HL-60 (cell line): ENCODE measurements at places on chromosomes 7 and 10.
A peak's percentile ranks its signal among the peaks of the same experiment; 100 is the strongest.

DNA sequence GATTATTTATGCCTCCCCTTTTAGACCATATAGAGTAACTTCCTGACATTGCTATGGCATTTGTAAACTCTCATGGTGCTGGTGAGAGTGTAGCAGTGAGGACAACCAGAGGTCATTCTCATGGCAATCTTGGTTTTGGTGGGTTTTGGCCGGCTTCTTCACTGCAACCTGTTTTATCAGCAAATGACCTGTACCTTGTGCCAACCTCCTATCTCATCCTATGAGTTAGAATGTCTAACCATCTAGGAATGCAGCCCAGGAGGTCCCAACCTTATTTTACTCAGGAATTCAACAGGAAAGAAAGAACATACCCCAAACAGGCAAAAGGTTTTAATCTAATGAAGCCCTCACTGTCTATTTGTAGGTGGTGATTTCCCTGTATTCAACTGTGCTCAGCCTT is 205.4 kb upstream of the YAE1 start:
- DNase-seq: no peak

GRCh38 chr7:1666823-1667565 is 3.1 kb upstream of the ELFN1 start:
- no peak for DNase-seq

- no peak for DNase-seq
These were observed 7.3 kb upstream of the ZNF518A start for GRCh38 chr10:96122824-96123223.

DNA sequence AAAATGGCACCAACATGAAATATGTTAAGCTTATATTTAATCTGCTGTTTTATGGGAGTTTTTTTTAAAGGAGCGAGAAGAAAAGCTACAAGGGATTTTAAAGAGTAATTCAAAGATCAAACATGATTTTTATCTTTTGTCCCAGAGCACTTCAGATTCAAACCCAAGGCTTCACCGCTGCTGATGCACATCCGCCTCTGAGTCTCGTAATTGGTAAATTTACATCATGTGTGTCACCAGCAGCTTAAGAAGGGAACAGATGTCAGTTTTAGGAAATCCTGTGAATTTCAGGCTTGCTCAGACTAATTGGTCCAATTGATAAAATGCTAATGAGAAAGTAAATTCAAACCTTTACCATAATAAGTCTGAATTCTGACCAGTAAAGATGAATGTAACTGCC is 406.3 kb downstream of the GFRA1 start:
- no peak for DNase-seq

DNA sequence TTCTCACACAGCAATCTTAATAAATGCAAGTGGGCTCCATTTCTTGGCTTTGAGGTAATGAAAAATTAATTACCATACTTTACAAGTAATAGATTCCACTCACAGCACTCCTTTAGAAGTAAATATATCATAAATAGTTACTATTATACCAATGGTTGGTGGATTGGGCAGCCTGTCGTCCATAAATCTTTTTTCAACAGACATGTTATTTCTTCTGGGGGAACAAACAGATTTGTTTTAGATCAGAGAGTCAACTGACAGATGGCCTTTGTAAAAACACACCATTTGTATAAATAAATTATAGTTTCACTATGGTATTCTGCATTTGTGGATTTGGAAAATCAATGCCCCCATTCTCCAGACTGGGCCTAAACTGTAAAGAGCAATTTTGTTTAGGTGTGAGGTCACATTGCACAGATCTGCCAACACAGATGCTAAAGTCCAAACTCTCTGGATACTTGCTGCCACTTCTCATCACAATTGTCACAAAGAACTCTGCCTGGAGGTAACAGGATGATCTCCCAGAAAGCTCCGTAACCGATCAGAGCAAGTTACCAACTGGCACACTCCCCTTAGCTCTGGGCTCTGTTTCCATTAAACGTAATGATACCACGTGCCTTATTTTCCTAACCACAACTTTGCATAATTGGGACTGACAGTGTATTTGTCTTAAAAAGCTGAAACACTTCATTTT is 4.5 kb upstream of the MACROH2A2 start:
- DNase-seq: no peak

GRCh38 chr10:77251297-77252013 is 386.2 kb downstream of the KCNMA1 start:
- DNase-seq: no peak

- no peak for DNase-seq
These were observed 91.7 kb downstream of the CYP26A1 start for GRCh38 chr10:93165367-93165766.

DNA sequence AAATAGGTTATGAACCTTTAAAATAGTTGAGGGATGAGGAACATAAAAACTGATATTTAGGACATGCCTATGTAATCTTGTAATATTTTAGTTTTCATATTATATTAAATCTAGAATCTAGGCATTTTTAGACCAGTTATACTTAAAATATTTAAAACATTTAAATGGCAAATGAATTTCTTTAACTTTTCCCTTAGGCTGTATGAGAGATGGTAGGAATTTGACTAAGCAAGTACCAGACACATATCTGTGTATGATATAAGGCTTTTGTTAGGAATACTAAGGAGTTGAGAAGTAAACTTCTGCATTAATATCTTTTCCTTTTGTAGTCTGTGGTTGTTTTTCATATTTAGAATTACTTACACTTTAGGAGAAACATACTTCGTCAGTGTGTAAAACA is 25.1 kb downstream of the SEPTIN7 start:
- no peak for DNase-seq

- no peak for DNase-seq
These were observed 20.3 kb downstream of the ZCCHC24 start for GRCh38 chr10:79425074-79425532.

DNA sequence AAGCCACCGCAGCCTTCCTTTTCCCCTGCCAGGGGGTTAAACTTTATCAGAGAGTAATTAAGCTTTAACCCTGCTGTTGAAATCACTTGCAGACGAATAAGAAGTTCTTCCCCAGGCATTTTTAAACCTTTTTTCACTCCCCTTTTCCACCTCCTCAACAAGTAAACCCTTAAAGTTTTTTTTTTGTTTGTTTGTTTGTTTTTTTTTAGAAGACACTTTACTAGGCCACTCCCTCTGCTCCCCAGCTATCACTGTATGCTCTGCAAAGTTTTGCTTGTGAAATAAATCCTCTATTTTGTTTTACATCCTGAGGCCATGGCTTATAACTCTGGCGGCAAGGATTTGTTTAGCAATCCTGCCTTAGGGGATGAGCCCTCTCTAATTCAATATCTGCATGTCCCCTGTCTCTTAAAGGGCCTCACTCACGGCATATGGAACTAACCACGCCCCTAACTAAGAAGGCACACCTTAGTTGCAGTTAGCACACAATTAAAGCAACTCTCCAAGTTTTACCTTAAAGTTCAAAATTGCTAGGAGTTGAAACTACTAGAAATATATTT is 1354.7 kb upstream of the LRRTM3 start:
- no peak for DNase-seq

GRCh38 chr7:68246189-68246633 is 1249.6 kb downstream of the TYW1 start:
- no peak for DNase-seq

- no peak for DNase-seq
These were observed 192.3 kb downstream of the EVX1 start for GRCh38 chr7:27434756-27435400.

DNA sequence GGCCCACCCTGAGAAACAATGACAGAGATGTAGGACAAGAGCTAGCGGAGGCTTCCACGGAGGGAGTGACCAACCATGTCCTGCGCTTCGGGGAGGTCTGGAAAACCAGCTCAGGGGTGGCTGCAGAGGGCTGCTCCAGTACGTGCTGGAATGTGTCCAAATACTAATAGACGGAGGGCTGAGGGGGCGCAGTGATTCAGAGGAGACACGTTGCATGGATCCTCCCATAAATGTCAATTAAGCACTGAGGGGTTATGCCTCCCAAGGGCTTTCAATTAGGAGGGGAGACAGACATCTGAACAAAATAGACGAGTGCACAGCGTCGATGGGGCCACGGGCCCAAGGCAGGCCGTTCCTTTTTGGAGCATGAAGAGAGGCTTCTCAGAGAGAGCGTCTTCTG is 51.0 kb upstream of the NPS start:
- no peak for DNase-seq

- DNase-seq: no peak
These were observed 25.6 kb downstream of the HPS6 start for GRCh38 chr10:102090772-102091171.

DNA sequence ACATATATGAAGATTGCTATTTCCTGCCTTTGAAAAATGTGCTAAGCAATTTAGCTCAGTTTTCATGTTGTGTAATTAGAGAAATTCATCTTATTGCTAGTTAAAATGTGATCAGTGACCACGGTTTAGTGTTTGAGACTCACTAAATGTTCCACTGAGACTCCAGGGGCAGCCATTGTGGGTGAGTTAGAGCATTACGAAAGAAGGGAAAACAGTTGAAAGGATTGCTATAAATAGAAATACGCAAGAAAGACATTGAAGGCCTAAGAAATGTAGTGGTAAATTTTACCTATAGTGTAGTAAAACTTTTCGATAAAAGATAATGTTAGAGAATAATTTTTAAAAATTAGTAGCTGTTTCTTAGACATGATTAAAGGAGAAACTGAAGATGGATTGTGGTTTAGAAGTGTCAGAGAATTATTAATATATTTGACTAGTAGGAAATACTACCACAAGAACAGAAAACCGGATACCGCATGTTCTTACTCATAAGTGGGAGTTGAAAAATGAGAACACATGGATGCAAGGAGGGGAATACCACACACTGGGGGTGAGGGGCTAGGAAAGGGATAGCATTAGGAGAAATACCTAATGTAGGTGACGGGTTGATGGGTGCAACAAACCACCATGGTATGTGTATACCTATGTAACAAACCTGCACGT is 394.5 kb downstream of the SEMA3D start:
- DNase-seq: no peak

DNA sequence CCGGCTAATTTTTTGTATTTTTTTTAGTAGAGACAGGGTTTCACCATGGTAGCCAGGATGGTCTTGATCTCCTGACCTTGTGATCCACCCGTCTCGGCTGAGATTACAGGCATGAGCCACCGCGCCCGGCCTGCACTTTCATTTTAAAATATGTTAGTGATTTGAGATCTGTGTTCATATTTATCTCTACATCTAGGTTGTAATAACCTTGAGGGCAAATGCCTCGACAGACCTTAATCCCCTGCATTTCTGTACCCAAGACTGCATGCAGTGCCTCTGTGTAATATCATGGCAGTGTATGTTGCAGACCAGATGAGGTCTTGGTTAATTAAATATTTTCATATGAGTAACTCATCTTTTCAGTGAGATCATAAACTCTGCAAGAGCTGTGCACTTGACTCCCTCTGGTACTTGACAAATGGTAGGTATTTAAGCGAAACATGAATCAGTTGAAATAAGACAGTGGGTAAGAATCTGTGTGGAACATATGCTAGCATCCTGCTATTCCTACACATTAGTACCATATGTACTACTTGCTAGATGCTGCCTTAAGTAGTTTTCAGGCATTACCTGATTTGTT is 673.9 kb upstream of the ANKRD30A start:
- DNase-seq: no peak

DNA sequence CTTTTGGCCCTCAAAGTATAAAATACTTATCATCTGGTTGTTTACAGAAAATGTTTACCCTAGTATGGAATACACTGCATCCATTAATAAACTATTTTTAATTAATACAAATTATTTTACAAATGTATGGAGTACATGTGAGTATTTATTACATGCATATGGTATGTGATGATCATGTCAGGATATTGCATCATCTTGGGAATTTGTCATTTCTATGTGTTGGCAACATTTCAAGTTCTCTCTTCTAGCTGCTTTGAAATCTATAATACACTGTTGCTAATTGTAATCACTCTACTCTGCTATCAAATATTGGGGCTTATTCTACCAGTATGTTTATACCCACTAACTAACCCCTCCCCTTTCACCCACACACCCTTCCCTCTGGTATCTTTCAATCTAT is 103.9 kb upstream of the THSD7A start:
- no peak for DNase-seq

GRCh38 chr7:143931739-143932138 is 3.3 kb upstream of the OR2F2 start:
- DNase-seq: no peak

- no peak for DNase-seq
These were observed 36.0 kb upstream of the ARHGAP21 start for GRCh38 chr10:24759672-24760071.

- no peak for DNase-seq
These were observed 92.6 kb downstream of the MAPK8 start for GRCh38 chr10:48399056-48399541.

DNA sequence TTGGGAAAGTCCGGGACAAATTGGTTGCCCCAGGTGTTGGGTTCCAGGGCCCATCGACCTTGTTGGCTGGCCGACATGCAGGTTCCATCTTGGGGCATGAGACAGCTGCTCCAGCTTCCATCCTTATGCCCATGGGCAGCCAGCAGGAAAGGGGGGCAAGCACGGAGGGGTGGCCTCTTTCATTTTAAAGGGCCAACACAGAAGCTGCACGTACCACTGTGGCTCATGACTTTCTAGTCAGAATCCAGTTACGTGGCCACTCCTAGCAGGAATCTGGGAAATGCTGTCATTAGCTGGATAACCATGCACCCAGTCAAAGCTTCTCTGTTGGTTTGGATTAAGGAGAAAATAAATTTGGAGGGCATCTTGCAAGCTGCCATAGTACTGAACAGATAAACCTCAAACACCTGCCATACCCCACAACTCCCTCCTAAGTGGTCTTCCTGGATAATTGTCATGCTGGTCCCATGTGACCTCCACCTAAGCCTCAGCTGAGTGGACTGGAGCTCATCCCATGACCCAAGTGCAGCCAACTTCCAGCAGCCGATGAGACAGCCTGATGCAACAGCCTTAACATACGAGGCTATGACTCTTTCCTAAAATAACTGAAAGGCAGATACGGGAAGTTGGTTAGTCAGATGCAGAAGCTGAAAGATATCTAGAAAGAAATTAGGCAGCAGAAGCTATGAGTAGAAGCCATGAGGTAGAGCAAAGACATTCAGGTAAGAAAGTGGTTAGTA is 21.4 kb upstream of the GSDME start:
- DNase-seq: peak; percentile 70

GRCh38 chr10:108434559-108435252 is 1270.2 kb upstream of the SORCS1 start:
- no peak for DNase-seq

- no peak for DNase-seq
These were observed 31.3 kb downstream of the GBX1 start for GRCh38 chr7:151135866-151136843.

- DNase-seq: no peak
These were observed 258.2 kb upstream of the GLI3 start for GRCh38 chr7:42495256-42495655.

- DNase-seq: no peak
These were observed 41.0 kb downstream of the SP8 start for GRCh38 chr7:20745702-20746101.

- DNase-seq: no peak
These were observed 5.9 kb downstream of the FEZF1 start for GRCh38 chr7:122298618-122299017.

GRCh38 chr7:87935384-87935706 is 1.3 kb downstream of the ADAM22 start:
- DNase-seq: no peak
